Left hindlimb (tissue), 1 donor: ENCODE measurements at places on chromosomes 1 and 21.

- no peak for DNase-seq
These were observed 68.1 kb downstream of the GRIK3 start for GRCh38 chr1:36966242-36966641.

DNA sequence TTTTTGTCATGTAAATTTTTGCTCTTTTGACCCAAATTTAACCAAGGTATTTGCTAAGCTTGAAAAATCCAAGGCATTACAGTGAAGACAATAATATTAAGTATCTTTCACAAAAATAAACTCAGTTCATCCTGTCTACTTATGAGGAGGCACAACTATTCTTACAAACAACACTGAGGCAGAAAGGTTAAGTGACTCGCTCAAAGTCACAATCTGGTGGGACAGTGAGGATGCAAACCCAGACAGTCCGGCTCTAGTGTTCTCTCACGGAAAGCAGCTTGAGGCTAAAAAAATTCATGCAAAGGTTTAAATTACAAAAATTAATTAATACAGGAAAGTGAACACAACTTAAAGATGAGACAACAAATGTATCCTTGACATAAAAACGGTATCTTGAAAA, 125.3 kb downstream of the SIPA1L2 start:
- no peak for DNase-seq

- DNase-seq, result no peak
These were observed 104.8 kb upstream of the CASZ1 start for GRCh38 chr1:10901091-10901890.

DNA sequence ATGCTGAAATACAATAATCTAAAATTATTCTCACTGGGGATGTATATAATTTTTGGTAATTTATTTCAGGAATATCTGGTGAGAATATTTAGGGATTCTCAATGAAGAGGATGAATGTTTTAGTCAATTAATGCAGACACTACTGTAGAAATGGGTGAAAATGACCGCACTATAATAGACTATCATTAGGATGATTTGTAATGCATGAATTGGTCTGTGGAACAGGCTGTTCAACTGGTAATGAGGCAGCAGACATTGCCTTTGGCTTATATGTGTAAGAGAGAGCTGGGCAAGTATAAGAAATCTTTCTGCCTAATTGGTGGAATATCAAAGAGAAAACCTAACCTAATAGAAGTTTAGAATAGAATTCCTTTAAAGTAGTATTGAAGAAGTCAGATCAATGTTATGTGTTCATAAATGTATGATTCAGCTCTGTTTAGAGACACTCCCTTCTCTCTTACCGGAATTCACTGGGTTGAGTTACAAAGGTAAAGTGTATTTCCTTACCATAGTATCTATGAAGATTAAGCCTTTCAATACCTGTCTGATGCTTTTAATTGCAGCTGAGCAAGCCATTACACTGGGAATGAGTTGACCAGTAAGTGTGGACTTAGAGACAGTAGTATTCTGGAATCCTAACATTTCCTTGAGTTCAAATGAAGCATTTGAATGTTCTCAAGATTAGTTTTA, 274.5 kb downstream of the S1PR1 start:
- no peak for DNase-seq

GRCh38 chr1:57316861-57317260, 107.0 kb downstream of the DAB1 start:
- no peak for DNase-seq

DNA sequence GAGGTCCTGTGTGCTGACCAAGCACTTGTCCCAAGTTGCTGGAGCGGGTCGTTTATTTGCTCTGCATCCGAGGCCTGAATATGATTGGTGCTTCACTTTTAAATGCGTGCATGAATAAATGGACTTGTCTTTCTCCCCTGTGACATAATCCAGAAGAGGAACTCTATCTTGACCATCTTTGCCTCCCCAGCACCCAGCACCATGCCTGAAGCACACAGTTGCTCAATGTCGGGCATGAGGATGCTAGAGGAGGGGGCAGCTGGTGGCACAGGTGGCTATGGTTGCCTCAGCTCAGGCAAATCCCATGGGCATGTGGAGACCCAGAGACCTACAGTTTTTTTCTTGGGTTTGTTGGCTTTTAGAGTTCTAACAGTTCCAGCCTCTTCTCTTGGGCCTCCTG, 142.6 kb downstream of the KAZN start:
- DNase-seq, result no peak

GRCh38 chr1:9037476-9038337, 11.5 kb upstream of the SLC2A7 start:
- no peak for DNase-seq

DNA sequence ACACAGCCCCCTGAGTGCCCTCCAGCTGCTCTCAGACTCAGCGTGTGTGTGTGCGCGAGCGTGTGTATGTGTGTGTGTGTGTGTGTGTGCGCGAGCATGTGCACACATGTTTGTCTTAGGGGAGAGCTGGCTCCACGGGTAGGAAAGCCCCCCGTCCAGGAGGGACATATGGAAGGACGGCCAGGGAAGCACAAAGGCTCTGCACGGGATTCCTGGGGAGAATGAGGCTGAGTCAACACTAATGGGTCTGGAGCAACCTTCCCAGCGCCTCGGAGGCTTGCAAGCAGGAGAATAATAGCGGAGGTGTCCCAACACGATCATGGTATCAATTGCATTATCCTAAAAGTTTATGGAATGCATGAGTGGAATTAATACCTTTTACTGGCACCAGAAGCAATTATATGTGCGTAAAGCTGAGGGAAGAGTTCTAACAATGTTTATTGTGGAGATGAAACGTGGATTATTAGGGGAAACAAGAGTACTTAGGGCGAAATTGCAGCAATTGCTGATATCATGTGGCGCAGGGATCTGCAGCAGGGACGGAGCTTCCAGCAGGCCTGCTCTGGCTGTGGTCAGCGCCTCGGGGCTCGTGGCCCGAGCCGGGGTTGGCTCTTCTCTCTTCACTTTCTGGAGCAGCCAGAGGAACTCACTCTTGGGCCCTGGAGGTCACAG, 40.3 kb upstream of the CCDC27 start:
- no peak for DNase-seq

DNA sequence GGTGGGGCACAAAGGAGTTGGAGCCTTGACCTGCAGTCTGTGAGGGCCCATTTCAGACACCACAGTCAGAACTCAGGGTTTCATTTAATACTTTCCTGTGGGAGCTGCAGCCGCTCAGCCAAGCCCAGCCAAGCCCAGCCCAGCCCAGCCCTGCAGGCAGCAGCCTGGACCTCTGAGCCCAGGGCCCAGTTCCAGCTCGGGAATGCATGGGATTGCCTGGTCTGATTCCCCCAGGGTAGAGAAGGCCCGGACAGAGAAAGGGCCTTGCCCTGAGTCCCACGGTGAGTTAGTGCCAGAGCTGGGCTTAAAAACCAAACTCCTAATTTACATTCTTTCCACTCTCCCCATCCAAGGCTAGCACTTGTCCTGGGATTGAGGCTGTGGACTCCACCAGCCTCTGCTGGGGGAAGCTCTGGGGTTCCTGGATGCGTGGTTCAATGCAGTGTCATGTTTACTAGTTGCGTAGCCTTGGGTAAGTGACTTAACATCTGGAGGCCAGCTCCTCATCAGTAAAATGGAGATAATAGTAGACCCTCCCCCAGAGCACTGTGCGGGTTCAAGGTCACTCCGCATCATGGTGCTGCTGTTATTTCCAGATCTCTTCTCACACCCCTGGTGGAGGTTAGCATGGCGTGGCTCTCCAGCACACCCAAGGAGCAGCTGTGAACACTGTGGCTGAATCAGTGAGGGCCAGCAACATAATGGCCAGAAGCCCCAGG, 29.2 kb upstream of the PKP1 start:
- no peak for DNase-seq

DNA sequence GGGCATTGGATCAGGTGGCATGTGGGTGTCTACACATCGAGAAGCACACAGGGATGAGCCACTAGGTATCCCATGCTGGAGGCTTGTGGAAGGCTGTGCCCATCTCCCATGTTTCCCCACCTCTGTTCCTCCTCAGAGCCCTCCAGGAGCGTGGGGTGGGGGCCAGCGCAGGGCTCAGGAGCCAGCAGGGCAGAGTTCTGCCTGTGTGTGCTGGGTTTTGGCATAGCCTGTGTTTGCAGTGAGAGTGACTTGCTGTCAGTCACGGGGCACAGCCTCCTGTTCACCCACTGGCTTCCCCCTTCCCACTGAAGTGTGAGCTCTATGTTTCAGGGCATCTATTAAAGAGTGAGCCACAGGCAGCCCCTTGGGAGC, 10.4 kb downstream of the IBA57 start:
- DNase-seq, result no peak

- no peak for DNase-seq
These were observed 173.5 kb downstream of the GALNT2 start for GRCh38 chr1:230240446-230241086.

- no peak for DNase-seq
These were observed 10.8 kb downstream of the ARID4B start for GRCh38 chr1:235317168-235317567.

DNA sequence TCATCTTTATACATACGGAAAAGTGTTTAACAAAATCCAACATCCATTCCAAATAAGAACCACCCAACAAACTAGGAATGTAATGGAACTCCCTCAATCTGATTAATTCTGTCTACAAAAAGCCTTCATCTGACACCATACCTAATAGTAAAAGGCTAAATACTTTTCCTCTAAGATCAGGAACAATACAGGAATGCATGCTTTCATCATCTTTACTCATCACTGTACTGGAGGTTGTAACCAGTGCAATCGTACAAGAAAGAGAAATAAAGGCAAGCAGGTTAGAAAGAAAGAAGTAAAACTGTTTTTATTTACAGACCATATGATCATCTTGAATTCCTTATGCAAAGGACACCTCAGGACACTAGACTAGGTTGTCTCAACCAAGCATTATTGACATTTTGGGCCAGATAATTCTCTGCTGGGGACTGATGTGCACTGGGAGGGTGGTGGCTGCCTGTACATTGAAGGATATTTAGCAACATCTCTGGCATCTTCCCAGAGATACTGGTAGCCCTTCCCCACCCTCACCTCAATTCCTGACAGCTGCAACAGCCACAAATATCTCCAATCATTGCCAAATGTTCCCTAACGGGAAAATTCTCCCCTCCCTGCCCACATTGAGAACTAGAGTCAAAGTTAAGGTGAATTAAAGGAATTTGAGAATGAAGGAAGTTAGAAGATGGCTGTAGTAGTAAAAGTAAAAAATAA, 30.6 kb upstream of the INSL5 start:
- no peak for DNase-seq

- no peak for DNase-seq
These were observed 93.9 kb downstream of the SLC30A10 start for GRCh38 chr1:219834314-219834917.

GRCh38 chr1:86708920-86709319, 4.5 kb downstream of the SH3GLB1 start:
- DNase-seq, result no peak

DNA sequence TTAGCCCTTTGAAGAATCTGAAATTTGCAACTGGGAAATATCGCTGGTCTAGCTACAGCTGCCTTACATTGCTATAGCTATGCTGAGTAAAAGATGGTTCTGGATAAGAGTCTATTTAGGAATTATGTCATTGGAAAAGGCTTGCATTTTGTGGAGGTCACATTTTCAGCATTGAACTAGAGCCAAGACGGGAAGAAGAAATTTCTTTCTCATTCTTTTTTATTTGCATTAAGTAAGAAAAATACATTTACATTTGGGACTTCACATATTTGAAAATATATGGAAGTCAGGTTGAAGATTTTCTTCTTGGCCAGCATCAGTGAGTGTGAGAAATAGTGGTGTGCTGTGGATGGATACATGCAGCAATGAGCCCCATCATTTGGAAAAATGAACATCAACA, 291.6 kb downstream of the PTBP2 start:
- no peak for DNase-seq

DNA sequence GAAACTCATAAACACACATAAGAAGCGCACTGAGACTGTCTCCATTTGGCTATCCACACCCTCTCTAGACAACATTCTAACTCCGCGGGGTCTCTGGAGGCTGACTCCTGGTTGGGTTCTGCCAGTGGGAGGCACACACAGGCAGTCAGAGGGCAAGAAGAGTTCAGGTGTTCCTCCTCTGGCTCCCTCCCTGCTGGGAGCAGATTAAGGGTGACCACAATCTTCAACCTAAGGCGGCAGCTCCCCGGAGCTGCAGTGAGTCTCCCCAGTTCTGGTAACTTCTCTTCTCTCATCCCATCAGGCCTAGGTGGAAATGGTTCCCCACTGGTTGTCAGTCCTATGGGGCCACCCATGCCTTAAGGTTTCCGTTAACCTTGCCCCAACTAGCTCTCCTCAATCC, 7.4 kb upstream of the TENT5C start:
- no peak for DNase-seq

GRCh38 chr1:167064621-167065020, 25.6 kb downstream of the GPA33 start:
- no peak for DNase-seq

DNA sequence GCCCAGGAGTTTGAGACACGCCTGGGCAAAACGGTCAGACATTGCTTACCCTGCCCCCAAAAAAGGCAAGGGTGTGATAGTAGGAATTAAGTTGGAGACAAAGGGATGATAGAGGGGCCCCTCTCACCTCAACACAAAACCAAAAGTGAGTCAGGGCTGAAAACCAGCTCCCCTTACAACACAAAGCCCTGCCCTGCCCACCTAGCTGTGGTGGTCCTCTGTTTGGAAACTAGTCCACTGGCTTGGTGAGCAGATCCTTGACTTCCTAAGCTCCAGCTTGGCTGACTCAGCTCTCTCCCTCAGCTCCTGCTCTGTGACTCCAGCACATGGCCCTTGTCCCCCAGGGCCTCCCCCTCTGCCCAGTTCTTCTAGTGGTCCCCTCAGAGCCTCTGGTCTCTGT, 603.8 kb downstream of the PTPRC start:
- DNase-seq, result no peak

GRCh38 chr1:210900820-210901219, 233.1 kb downstream of the KCNH1 start:
- DNase-seq, result no peak

- DNase-seq, result no peak
These were observed 92.2 kb downstream of the SLC44A5 start for GRCh38 chr1:75518686-75519085.

DNA sequence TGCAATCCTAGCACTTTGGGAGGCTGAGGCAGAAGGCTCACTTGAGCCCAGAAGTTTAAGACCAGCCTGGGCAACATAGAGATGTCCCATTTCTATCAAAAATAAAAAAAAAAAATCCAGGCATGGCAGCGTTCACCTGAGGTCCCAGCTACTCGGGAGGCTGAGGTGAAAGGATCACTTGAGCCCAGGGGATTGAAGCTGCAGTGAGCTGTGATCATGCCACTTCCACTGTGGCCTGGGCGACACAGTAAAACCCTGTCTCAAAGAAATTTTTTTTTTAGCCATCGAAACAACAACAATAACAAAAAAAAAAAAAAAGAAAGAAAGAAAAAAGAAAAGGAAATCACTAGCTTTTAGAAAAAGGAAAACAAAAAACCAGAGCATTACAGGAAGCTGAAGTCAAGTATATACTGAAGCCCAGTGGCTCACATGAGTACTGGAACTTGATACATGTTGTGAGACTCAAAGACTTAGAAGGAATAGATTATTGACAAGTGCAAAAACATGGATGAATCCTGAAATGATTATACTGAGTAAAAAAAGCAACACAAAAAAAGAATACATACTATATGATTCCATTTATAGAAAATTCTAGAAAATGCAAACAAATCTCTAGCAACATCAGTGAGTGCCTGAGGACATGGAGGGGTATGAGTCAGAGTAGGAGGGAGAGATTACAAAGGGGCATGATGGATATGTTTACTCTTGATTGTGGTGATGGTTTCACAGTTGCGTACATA, 6.1 kb upstream of the RABGAP1L start:
- no peak for DNase-seq

GRCh38 chr1:156901966-156902915, 8.7 kb downstream of the PEAR1 start:
- DNase-seq, result no peak

GRCh38 chr1:17922833-17923232, 167.7 kb downstream of the ACTL8 start:
- no peak for DNase-seq

- peak; percentile 13 for DNase-seq
These were observed 18.1 kb downstream of the COL6A1 start for GRCh38 chr21:45999581-46000181.
